ENCODE measurements at places on chromosomes 12 and 14.

GRCh38 chr14:53278602-53279506, 125.7 kb upstream of the DDHD1 start:
- no peak for DNase-seq

- DNase-seq = no peak
These were observed 23.8 kb downstream of the GRIN2B start for GRCh38 chr12:13957576-13957975.

GRCh38 chr14:99664937-99665273, 19.2 kb upstream of the CYP46A1 start:
- no peak for DNase-seq

GRCh38 chr12:52259657-52260243, 14.7 kb upstream of the KRT86 start:
- DNase-seq = no peak

- no peak for DNase-seq
These were observed 235.5 kb downstream of the PAWR start for GRCh38 chr12:79455286-79455685.

DNA sequence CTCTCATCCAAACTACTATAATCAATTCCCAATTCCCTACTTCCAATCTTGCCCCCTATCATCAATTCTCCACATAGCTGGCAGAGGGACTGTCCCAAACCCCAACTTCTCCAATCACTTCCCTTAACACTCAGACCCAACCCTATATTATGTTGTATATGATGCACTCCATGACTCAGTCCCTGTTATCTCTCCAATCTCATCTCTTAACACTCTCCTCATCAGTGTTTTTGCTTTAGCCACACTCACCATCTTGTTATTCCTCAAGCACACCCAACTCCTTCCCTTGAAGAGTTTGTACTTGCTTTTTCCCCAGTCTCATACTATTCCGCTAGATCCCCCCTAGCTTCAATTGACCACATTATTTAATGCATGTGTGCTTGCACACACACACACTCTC, 4.9 kb downstream of the RHOJ start:
- no peak for DNase-seq
